Muscle of leg (tissue), 16 donors: ENCODE measurements at places on chromosomes 6 and 20.

GRCh38 chr6:169292338-169293124 is 38.9 kb upstream of the THBS2 start:
- DNase-seq: peak; percentile 43

GRCh38 chr6:71367756-71368155 is 79.1 kb downstream of the OGFRL1 start:
- DNase-seq: no peak

DNA sequence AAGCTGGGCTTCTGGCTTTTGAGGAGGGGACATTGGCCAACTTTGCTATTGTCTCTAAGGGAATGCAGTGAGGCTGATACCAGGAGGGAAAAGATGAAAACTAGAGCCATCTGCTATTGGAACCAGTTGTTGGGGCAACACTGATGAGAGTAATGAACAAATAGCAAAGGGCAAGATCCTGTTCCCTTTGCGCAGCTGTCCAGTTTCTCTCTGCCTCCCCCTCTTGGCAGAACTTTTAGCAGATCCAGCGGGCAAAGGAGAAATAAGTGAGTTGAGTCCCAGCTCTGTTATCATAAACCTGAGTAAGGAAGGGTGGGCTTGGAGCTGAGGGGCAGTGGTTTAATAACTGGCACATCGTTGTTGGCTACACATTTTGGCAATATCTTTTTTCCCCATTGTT is 126.8 kb downstream of the AKAP7 start:
- DNase-seq: no peak

- no peak for DNase-seq
These were observed 113.3 kb downstream of the SLC16A10 start for GRCh38 chr6:111200350-111201243.

GRCh38 chr20:61166324-61166723 is 85.7 kb upstream of the CDH4 start:
- peak; percentile 16 for DNase-seq

DNA sequence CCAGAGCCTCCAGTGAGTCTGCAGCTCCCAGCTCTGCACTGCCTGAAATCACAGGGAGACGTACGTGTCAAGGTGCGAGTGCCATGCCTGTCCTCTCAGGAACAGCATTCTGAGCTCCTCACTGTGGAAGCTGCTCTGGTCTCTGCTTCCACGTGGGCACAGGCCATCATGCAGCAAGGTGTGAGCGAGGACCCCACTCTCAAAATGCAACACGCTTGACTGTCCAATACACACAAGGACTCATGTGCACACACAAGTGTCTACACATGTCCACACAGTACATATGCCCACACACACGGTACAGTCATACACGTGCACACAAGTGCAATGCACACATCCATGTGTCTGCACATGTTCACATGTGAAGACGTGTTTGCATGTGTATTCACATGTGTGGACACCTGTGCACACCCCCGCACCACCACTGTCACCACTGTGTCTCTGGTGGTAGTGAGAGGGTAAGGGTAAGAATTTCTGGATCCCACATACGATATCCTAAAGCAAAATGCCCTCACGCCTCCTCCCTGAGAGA is 260.5 kb downstream of the DLL1 start:
- no peak for DNase-seq

DNA sequence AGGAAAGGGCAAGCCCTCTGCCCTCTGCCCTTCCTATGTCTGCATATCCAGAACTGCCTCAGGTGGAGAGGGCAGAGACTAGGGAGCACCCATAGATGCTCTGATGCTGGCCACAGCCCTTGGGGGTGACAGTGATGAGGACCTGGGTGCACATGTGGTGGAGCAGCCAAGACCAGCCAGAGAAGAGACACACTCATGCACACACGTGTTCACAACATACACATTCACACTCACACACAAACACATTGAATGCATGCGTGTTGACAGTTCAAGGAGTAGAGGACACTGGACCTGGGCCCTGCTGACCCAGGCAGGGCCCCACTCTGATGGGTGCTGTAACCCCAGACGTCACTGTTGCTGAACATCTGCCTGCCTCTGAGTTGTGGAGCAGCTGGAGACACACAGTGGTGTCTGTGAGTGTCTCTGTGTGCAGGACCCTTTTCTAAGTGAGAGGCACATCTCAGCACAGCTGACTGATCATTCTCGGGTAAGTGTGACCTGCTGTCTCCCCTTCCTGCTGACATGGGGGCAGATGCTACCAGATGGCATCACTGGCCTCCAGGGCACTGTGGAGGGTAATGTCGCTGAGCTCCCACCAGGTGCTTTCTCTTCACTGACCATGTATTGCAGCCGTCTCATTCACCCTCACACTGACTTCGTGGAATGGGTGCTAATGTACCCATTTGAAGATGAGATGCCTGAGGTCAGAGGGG is 30.1 kb upstream of the MAS1L start:
- DNase-seq: no peak

DNA sequence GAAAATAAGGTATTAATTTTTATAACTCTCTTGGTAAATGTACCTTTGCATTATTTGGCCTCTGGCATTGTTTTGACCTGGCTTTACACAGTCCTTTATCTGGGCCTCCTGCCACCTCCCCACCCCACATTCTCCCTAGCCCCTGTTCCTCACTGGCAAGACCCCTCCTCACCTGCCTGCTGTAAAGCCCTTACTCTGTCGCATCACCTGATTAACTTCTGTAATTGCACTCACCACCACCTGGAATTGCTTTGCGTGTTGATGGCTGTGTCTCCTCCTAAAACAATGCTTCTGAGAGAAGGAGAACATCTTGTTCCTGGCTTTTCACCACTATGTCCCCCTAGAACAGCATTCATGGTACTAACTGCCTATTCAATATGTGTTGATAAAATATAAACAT is 24.8 kb downstream of the SNX9 start:
- no peak for DNase-seq

DNA sequence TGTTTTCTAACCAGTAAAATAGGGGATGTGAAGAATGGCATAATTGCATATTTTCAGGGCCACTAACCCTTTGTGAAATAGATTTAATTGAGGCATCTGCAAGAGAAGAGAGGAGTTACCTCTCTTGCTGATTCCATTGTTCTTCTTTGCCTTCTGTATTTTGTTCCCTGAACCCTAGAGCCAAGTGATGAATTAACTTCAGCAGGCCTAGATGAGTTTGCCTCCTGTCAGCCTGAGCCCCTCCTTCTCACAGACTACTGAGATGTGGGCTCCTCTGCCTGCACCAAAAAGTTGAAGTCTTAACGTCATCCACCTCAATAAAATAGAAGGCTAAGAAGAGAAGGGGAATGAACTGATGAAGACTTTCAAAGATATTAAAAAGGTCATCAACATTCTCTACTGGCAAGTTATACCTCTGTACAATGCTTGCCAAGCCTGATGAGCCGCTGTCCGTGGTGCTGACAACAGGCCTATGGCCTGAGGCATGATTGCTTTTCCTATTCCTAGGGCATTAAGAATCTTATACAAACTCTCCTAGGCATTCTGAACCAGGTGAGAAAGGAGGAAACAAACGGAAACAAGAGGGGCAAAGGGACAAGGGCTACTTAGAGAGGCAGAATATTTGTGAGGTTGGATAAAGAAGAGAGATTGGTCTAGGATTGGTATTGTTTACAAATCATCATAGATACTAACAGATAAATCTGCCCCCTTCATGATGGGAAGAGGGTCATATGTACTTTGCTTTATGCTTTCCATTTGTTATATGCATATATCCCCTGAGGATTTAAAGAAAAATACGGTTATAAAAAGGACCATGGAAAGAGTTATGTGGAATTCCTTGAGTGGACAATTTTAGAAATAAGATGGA is 46.8 kb downstream of the CD24 start:
- peak; percentile 71 for DNase-seq

- DNase-seq: no peak
These were observed 297.0 kb downstream of the TAF4 start for GRCh38 chr20:61768571-61769285.

GRCh38 chr6:136527831-136528230 is 22.4 kb downstream of the MAP7 start:
- no peak for DNase-seq

GRCh38 chr6:27091661-27092315 is 155.7 kb upstream of the PRSS16 start:
- peak; percentile 17 for DNase-seq

DNA sequence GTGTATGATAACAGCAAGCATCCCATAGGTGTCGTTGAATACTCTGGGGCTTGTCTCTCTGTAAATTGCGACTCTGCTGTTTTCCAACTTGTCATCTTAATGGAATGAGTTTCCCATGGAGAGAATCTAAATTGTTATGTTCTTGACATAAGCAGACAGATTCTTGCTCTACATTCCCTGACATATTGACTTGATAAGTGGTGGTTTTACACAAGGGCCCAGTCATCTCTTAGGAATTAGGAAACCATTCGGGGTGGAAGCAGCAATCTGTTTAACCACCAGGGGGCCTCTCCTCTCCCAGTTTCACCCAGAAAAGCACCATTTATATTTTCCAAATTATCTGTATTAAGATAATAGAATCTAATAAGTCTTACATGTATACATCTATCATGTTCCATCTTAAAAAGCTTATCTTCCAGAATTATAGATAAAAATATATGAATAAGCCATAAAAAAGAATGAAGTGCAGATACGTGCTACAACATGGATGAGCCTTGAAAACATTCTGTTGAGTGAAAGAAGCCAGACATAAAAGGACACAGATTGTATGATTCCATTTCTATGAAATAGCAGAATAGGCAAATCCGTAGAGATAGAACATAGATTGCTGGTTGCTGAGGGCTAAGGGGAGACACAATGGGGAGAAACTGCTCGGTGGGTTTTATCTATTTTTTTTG is 23.1 kb upstream of the MROH8 start:
- DNase-seq: peak; percentile 33

GRCh38 chr6:45775026-45775697 is 240.5 kb downstream of the CLIC5 start:
- no peak for DNase-seq
